Upper lobe of left lung (tissue), 6 donors: ENCODE measurements at places on chromosomes 11 and 22. TPM values are rescaled to one million over a fixed set of nuclear protein-coding genes. Genes with fewer than 3 reads are reported as not detected.

Gene POU2F3
- 7.5 TPM for total RNA-seq

Gene HEPN1
- total RNA-seq: not detected

Gene GAB4
- not detected for total RNA-seq

Gene C11orf91
- total RNA-seq: not detected

Gene KRTAP5-7
- total RNA-seq: not detected

Gene B4GALNT4
- total RNA-seq: 0.23 TPM
